ENCODE measurements at places on chromosomes 5 and 9. TPM values are rescaled to one million over a fixed set of nuclear protein-coding genes. Genes with fewer than 3 reads are reported as not detected.

The GRPEL2 gene
- 8.4 TPM for total RNA-seq

The DBN1 gene
- 68.6 TPM for total RNA-seq

The SMIM3 gene
- 12.8 TPM for total RNA-seq

The MEIKIN gene
- total RNA-seq, result not detected

The MSX2 gene
- 4.6 TPM for total RNA-seq

The PCDHB9 gene
- total RNA-seq, result 0.26 TPM

The PFN3 gene
- total RNA-seq, result not detected
